ENCODE measurements at places on chromosomes 7 and 10.

DNA sequence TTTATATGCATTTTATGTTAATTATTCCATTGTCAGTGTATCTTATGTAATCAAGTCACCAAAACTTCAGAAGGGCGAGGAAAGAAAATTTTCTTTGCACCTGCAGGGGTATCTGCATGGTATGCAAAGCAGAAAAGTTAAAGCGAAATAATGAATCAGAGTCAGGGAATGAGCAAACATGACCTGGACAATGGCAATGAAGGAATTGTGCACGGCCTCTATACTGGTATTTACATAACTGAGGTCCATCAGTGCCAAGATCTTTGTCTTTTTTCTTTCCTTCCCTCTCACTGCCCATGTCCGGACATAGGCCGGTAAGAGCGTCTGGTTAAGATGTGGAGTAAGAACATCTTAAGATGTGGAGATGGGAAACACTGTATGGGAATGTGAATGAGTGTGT, 14.4 kb upstream of the AKR1C3 start:
- no peak for DNase-seq

- DNase-seq = no peak
Measured at GRCh38 chr10:130545122-130545521, 408.9 kb downstream of the GLRX3 start.

DNA sequence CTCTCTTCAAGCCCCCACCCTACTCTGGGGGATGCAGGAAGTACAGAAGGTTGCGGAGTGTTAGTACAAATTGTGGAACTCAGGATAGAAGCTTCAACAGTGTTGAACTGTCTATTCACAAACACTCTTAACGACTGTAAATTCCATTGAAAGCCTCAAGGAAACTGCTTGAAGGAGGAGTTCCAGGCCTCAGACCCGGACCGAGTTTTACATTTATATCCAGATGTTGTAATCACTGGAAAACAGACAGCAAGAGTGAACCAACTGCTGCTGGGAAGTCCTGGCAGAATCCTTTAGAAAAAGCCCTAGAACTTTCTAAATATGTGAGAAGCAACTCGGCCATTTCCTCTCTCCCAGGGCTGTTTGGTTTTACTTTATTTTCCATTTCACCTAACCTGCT, 84.1 kb upstream of the LRRC18 start:
- DNase-seq = no peak

- DNase-seq = no peak
Measured at GRCh38 chr7:106019470-106019820, 56.4 kb downstream of the CDHR3 start.

DNA sequence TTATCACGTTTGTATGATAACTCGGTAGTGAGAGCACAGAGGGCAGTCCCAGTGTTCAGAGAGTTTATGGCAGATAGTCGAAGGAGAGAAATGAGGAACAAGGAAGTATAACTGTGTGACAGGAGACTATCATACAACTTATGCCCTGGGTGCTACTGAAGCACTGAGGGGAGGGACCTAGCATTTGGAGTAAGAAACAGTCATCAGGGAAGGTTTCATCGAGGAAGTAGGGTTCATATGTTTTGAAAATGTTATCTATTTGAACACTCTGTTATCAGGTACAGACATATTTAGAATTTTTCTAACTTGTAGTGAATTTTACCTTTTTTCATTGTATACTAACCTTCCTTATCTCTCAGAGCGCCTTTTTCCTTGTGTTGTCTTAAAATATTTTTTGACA, 1214.4 kb upstream of the C7orf33 start:
- DNase-seq = no peak

- peak; percentile 40 for DNase-seq
Measured at GRCh38 chr7:86939197-86939814, 120.1 kb downstream of the ELAPOR2 start.

- no peak for DNase-seq
Measured at GRCh38 chr10:78504181-78504580, 470.5 kb downstream of the RPS24 start.

All from retinal pigment epithelial cell (primary cell).